Effector memory CD4-positive, alpha-beta T cell (primary cell): ENCODE measurements at places on chromosomes 1 and 21.

- DNase-seq: no peak
Measured at GRCh38 chr1:244705261-244706234, 52.6 kb downstream of the DESI2 start.

- peak; percentile 19 for DNase-seq
Measured at GRCh38 chr1:51518586-51519047, 449 bp downstream of the EPS15 start.

DNA sequence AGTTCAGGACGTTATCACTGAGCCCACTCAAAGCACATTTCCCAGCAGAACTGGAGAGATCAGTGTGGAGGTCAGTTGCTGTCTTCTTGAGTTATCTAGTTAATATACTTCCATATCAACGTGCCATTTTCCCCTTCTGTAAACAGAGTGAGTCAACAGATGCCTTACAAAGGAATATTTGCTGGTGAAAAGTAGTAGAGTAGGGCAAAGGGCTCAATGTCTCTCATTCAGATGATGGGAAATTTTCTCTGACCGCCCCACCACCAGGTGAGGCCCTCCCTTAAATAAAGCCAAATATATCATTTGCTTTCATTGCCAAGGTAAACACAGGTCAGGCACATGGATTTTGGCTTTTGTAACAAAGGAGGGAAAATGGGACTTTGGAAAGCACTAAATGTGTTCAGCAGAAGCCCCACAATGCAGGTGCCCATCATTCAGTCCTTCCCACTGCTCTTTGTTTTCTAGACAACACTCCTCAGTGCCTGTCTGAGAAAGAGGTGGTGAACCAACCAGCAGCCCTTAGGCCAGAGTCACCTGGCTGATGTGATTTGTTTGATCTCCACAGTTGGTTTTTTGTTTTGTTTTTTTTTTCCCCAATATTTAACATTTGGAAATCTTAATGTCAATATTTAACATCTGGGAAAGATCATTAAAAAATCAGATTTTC is 40.5 kb upstream of the SAMD13 start:
- no peak for DNase-seq

DNA sequence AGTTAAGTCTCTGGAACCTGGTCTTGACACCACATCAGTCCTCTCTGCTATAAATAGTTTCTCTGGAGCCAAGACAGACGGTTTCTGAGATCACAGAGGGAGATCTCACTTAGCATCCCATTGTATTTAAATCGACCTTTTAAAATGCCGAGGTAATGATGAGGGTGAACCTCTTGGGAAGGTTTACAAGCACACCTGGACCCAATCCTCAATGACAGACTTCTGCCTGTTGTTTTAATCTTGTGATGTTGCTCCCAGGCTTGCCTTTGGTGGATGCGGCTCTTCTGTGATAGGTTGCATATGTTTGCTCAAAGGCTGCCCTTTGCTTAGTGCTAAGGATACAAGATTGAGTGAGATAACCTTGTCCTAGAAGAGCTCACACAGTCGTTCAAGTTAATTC is 104.6 kb upstream of the L1TD1 start:
- no peak for DNase-seq

DNA sequence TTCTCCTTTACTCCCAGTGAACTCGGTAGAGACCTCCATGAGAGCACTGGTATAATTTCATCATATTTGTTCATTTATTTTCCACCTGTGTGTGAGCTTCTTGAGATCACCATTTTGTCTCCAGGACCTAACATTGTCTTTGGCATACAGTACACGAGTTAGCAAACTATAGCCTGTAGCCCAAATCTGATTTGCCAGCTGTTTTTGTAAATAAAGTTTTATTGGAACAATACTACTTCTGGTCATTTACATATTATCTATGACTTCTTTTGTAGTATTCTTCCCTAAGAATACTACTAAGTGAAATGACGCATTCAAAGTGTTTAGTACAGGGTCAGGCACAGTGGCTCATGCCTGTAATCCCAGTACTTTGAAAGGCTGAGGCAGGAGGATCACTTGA is 449.5 kb downstream of the PLPP3 start:
- DNase-seq: no peak
